T-helper 1 cell (primary cell): ENCODE measurements at places on chromosomes 16 and 17.

DNA sequence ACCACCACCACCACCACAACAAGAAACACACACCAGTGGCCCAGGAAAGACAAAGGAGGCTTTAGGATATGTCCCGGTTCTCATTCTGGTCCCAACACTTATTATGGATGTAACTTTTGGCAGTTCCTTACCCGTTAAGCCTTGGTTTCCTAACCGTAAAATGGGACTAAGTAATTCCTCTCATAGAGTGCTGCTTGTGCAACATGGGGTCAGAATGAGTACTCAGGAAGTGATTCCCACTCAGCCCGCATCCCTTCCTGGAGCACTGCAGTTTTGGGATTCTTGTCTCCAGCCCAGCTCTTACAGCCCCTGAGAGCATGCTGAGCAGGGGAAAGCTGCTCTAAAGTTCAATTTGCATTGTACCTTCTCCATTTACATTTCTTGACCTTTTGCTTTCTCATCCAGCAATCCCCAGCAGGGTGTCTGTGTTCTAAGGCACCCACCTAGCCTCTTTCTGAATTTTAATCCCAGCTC lies 262.6 kb downstream of the PRKCA start:
- no peak for DNase-seq

- DNase-seq = no peak
Measured at GRCh38 chr17:66843627-66844026, 8.7 kb downstream of the CACNG5 start.

DNA sequence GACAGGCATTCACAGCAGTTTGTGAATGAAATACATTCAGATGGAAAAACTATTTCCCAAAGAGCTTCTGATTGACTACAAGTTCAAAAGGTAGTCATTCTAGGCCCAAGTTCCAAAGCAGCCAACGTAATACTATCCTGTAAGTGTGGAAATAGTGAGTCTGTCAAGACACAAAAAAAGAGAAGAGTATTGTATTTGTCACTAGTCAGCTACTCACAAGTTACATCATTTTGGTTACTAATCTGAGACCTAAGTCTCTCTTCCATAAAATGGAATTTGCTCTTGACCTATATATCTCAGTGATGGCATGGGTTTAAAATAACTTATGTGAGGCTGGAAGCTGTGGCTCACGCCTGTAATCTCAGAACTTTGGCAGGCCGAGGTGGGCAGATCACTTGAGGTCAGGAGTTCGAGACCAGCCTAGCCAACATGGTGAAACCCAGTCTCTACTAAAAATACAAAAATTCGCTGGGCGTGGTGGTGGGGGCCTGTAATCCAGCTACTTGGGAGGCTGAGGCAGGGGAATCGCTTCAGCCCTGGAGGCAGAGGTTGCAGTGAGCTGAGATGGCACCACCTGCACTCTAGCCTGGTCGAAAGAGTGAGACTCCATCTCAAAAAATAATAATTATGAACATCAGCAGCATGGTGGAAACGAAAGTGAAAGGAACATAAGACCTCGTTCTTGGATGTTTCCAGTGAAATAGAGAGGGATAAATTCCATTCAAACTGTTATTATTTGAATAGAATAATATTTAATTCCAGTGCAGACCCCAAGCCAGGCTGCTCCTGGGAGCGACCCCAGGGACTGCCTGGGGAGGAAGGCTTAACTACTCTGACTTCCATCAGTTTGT lies 2.9 kb downstream of the CMC2 start:
- no peak for DNase-seq

- no peak for DNase-seq
Measured at GRCh38 chr16:67750466-67750865, 31.4 kb upstream of the GFOD2 start.

DNA sequence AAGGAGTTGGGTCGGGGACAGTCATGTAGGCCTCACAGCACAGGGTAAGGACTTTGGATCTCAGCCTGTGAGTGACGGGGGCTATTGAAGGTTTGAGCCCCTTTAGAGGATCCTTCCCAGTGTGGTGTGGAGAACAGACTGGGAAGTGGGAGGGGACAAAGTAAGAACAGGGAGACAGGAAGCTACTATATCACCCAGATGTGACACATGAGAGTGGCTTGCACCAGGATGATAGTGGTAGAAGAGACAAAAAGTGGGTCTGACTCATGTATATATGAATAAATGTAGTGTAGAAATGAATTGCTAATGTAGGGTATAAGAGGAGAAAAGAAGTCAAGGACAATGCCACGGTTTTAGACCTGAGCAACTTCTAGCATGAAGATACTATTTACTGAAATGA lies 4.5 kb downstream of the NUP93 start:
- DNase-seq = no peak

DNA sequence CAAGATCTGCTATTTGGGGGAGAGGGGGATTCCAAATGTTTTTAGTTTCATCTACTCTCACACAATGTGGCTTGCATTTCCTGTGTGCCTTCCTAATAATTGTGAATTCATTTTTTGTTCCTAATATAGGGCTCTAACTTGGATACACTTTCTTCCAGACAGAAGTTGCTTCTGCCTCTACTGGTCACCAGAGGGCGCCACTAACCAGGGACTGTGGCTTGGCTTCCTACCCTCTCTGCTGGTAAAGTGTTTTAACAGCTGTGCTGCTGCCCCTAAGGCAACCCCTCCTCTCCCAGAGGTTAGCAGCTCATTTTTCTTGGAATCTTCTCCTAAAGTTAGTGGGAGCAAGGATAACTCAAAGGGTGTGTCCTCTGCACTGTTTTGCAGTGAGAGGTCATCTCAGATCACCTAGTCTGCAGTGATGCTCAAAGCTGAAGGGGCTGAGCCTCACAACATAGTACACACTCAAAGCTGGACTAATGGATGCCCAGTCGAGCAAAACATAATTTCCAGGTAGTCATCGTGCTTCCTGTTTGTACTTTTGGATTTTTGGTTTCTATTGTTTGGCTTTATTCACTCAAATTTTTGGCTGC lies 5.0 kb upstream of the PRSS54 start:
- peak; percentile 21 for DNase-seq

DNA sequence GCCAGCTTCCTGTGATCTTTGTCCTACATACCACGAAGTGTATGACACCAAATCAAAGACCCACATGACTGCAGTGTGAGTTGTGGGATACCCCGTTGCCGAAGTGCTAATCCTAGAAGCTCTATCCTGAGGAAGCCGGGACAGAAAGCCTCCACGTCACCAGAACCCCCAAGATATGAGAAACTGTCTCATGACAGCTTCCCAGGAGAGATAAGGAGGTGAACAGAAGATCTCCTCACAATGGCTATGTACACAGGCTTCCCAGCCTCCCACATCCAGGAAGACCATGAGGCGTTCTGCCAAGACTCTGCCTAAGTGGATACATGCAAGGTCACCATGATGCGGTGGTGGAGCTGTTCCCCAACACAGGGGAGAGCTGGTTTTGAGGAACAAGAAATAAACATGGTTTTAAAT lies 37.1 kb downstream of the TRIM25 start:
- no peak for DNase-seq

- DNase-seq = no peak
Measured at GRCh38 chr17:71192848-71193247, 928.0 kb upstream of the SOX9 start.

- DNase-seq = no peak
Measured at GRCh38 chr17:60231234-60231633, 81.5 kb downstream of the CA4 start.

DNA sequence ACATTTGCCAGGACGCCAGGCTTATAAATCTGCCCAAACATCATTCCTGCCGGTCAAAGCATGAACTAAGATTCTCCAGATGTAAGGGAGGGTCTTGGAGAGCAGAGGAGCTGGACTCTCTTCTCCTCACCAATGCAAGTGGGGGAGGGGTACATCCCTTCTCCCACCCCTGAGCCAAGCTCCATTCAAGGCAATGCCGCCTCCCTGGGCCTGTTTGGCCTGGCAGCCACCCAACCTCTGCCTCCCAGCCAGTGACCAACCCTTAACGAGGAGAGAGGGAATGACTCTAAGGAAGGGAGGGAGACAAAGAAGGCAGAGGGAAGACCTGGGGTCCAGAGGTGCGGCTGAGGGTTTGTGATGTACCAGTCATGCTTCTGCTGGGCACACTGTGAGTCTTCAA lies 13.8 kb downstream of the C17orf50 start:
- no peak for DNase-seq

GRCh38 chr17:33169580-33170285 lies 123.4 kb downstream of the ASIC2 start:
- no peak for DNase-seq

DNA sequence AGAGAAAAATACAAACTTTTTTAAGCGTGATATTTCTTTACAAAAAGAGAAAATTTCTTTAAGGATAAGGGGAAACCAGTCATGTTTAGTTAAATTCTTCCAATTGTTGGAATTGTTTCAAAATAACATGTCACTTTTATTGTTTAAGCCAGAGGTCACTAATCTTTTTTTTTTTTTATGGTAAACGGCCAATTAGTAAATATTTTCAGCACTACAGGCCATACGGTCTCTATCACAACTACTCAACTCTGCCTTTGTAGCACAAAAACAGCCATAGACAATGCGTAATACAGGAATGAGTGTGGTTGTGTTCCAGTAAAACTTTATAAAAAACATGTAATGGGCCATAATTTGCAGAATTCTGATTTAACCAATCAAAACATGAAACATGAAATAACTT lies 401.4 kb downstream of the GRIN2A start:
- no peak for DNase-seq

DNA sequence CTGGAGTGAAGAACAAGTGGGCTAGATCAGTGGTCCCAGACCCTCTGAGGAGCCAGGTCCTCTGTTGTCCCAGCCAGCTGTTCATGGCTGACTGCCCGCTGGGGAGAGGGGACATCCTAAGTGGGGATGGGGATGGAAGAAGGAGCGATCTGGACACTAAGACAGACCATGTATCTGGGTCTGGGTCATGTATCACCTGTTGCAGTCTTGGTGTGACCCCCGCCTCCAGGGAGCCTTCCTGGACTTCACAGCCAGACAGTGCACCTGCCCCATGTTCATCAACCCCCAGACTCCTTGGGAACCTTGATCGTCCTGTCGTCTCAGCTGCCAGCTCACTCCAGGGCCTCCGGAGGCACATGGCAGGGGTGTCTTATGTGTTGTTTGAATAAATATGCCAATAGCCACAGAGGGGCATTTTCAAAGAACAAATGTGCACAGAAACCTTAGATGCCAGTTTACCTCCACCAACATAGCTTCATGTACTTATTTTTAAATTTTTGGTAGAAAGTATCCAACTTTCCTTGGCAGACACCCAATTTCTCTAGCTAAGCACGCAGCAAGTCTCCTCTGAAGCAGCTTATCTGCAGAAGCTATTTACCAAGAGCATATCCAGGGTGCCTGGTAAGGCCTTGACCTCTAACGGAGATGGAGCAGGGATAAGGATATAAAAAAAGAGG lies 43.2 kb downstream of the CRISPLD2 start:
- no peak for DNase-seq

GRCh38 chr16:50559342-50559741 lies 11.1 kb downstream of the NKD1 start:
- no peak for DNase-seq

DNA sequence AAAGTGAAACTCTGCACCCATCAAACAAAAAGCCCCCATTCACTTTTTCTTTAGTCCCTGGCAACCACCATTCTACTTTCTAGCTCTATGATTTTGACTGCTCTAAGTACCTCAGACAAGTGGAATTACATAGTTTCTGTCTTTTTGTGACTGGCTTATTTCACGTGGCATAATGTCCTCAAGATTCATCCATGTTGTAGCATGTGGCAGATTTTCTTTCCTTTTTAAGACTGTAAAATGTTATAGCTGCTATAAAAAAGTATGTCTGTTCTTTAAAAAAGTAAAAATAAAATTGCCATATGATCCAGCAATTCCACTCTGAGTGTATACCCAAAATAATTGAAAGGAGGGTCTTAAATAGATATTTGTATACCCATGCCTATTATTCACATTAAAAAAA lies 429.7 kb downstream of the CDH8 start:
- DNase-seq = no peak

DNA sequence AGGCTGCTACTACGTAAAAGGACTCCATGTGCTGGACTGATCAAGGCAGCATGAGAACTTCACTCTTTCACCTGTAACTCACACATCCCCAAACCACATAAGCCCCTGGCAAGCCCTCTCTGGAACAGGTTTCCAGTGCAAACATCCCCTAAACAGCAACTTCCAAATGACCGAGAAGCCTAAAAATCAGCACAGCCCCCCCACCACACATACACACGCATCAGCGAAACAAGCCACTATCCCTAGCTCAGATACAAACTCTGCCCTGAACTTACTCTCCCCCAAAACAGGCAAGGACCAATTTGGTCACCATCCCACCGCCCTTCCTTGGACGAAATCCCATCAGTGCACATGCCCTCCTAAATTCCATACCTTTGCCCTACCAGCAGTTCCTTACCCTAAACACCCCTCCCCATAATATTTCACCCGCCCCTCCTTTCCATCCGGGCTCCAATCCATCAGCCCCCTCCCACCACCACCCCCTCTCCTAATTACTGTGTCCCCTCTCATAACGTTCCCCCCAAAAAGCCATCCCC lies 735 bp downstream of the LSM12 start:
- DNase-seq = no peak

DNA sequence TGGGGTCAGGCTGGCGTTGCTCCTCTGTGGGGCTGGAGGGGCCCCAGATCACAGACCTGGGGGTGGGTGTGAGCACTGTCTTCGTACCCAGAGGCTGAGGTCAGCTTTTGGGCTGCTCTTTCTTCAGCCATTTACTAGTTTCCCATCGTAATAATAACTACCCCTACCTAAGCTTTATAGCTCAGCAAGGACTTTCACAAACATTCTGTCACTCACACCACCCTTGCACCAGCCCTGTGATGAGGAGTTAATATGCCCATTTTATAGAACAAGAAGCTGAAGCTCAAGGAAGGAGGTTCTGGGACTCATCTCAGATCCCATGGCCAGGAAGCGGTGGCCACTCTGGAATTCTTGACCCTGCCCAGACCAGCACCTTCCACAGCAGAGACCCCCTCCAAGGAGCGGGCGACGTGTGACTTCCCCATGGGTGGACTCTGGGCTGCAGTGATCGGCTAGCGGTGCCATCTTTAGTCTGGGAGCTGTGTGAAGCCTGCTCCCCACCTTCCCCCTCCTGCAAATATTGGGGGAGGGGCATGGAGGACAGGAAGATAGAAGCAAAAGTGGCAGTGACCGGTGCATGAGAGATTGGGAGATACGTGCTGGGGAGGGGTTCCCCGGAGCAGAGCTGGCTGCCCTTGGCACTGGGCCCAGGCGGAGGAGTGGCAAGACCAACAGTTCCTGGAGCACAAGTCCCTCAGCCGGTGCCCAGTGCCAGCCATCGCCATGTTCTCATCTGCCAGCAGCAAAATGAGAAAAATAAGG lies 81.8 kb upstream of the TOB1 start:
- DNase-seq = no peak

GRCh38 chr16:22633280-22633679 lies 122.6 kb downstream of the NPIPB5 start:
- DNase-seq = no peak

GRCh38 chr16:3951861-3952736 lies 71.6 kb upstream of the CREBBP start:
- no peak for DNase-seq
